ENCODE measurements at places on chromosomes 3 and 15. TPM values are rescaled to one million over a fixed set of nuclear protein-coding genes. Genes with fewer than 3 reads are reported as not detected.

Gene GHSR
- total RNA-seq = not detected

Gene SERF2
- 430 TPM for total RNA-seq

Gene STAB1
- not detected for total RNA-seq

Gene NEIL1
- 11.2 TPM for total RNA-seq

Gene NEO1
- 85.2 TPM for total RNA-seq

Gene GPR62
- 0.21 TPM for total RNA-seq

Gene RAB27A
- total RNA-seq = 3.6 TPM

Gene XIRP1
- not detected for total RNA-seq

Gene XPC
- total RNA-seq = 33.4 TPM

Gene INSYN1
- 0.17 TPM for total RNA-seq

GRCh38 chr15:77457905-77458265, 37.2 kb downstream of the HMG20A start:
- no peaks in the 10 kb centered on the region for H3K4me1 ChIP-seq
- no peak overlapping the region for H3K4me3 ChIP-seq
- no peak overlapping the region for H3K27ac ChIP-seq
- H3K27me3 ChIP-seq = no peaks in the 10 kb centered on the region
- DNase-seq = no peak
- no peaks in the 10 kb centered on the region for H3K36me3 ChIP-seq

GRCh38 chr3:34533451-34533850, 735.0 kb downstream of the PDCD6IP start:
- no peaks in the 10 kb centered on the region for H3K4me1 ChIP-seq
- no peak overlapping the region for H3K4me3 ChIP-seq
- no peak for DNase-seq
- H3K36me3 ChIP-seq = no peaks in the 10 kb centered on the region
- no peak overlapping the region for H3K27ac ChIP-seq

DNA sequence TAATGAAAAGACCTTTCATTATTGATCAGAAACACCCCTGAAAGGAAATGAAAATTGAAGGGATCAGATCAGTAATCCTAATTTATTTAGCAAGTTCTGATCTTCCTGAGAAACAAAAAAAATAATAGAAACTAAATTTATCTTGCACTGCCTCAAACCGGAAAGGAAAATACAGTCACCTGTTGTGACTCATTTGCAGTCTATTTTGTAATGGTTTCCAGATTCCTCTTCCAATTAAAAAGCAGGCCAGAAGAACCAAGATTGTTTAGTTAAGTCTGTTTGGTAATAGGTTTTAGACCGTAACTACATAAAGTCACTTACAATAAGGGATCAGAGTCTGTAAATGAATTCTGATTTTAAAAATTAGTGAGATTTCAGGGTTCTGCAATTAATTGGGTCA, 49.7 kb upstream of the ATOSA start:
- no peaks in the 10 kb centered on the region for H3K4me1 ChIP-seq
- no peak overlapping the region for H3K27ac ChIP-seq
- no peak overlapping the region for H3K4me3 ChIP-seq
- no peaks in the 10 kb centered on the region for H3K27me3 ChIP-seq

- DNase-seq = peak; percentile 77
- H3K36me3 ChIP-seq = no peaks in the 10 kb centered on the region
- H3K27ac ChIP-seq = no peak overlapping the region
- H3K27me3 ChIP-seq = no peaks in the 10 kb centered on the region
- H3K4me3 ChIP-seq = no peak overlapping the region
Observed at GRCh38 chr3:52851348-52851747, 16.5 kb upstream of the MUSTN1 start.

- H3K27ac ChIP-seq = no peak overlapping the region
- H3K27me3 ChIP-seq = no peaks in the 10 kb centered on the region
- DNase-seq = no peak
- H3K36me3 ChIP-seq = no peaks in the 10 kb centered on the region
Observed at GRCh38 chr15:89566181-89566580, 9.1 kb upstream of the TICRR start.

DNA sequence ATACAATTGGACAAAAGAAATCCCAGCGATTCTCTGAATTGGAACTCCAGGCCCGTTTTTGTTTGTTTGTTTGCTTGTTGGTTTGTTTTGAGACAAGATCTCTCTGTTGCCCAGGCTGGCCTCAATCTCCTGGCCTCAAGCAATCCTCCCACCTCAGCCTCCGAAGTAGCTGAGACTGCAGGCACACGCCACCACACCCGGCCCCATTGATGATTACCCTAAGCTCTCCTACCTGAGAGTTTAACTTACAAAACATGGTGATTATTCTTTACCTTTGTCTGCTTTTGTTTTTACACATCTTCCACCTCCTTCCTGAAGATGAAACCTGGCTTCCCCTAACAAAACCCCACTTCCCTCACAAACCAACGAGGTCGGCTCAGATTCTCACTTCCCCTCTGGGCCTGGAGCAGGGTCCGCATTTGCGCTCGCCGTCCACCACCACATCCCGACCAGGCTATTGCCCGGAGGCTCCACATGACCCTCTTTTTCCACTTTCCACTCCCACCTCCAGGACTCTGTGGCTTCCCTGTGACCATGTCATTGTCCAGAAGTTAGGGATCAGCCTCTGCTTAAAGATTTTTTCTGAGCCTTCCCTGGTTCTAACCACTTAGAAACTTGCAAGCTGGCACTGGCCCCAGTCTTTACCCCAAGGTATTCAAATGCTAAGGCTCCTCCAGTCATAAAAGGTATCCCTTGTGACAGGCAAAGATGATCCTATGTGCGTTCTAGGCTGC, 14.8 kb downstream of the KLHL6 start:
- H3K27ac ChIP-seq = no peak overlapping the region
- DNase-seq = no peak
- H3K4me3 ChIP-seq = no peak overlapping the region
- peaks cover 24% of the 10 kb centered on the region for H3K4me1 ChIP-seq

GRCh38 chr15:72205273-72205672, 7.7 kb upstream of the GRAMD2A start:
- H3K27ac ChIP-seq = no peak overlapping the region
- no peak overlapping the region for H3K4me3 ChIP-seq
- H3K36me3 ChIP-seq = peaks cover 22% of the 10 kb centered on the region
- H3K4me1 ChIP-seq = no peaks in the 10 kb centered on the region
- DNase-seq = no peak

GRCh38 chr3:113297287-113297686, 85.9 kb downstream of the BOC start:
- no peaks in the 10 kb centered on the region for H3K36me3 ChIP-seq
- H3K27me3 ChIP-seq = no peaks in the 10 kb centered on the region
- H3K4me1 ChIP-seq = peaks cover 8% of the 10 kb centered on the region

DNA sequence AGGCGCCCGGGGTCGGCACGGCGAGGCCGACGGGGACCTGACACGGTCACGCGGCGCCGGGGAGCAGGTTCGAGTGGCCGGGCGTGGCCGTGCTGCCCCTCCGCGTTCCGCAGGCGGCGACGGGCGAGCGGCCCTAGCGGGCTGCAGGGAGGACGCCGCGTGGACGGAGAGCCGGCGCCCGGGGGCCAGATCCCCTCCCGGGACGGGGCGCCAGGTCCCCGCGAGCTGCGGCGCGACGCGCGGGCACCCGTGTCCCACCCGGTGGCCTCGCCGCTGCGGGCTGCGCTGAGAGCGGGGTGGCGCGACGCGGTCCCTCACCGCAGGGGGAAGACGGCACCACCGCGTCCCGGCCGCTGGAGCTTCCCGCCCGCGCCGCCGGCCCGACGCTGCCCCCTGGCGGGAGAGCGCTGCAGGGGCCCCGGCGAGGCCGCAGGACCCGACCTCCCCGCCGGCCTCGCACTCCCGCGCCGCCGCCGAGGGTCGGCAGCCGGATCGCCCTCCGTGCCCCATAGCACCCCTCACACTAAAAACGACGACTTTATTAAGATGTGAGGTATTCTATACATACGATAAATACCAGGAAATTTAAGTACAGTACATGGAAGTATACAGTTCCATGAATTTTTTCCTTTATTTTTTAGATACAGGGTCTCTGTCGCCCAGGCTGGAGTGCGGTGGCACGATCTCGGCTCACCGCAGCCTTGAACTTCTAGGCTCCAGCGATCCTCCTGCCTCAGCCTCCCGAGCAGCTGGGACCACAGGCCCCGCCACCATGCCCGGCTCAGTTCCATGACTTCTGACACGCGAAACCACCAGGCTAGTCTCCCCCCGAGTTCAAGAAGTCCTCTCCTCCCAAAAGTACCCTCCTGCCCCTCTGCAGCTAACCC, 1.3 kb upstream of the PIGZ start:
- no peak overlapping the region for H3K27ac ChIP-seq
- H3K36me3 ChIP-seq = no peaks in the 10 kb centered on the region
- peaks cover 70% of the 10 kb centered on the region for H3K27me3 ChIP-seq
- DNase-seq = peak; percentile 86
- H3K4me1 ChIP-seq = no peaks in the 10 kb centered on the region

GRCh38 chr15:60083318-60083717, 79.2 kb downstream of the FOXB1 start:
- H3K4me1 ChIP-seq = peaks cover 1% of the 10 kb centered on the region
- no peaks in the 10 kb centered on the region for H3K27me3 ChIP-seq
- no peak overlapping the region for H3K4me3 ChIP-seq
- H3K27ac ChIP-seq = no peak overlapping the region

- no peak overlapping the region for H3K27ac ChIP-seq
- no peaks in the 10 kb centered on the region for H3K4me1 ChIP-seq
- H3K36me3 ChIP-seq = no peaks in the 10 kb centered on the region
- no peak overlapping the region for H3K4me3 ChIP-seq
Observed at GRCh38 chr3:171654809-171655208, 155.5 kb downstream of the PLD1 start.

DNA sequence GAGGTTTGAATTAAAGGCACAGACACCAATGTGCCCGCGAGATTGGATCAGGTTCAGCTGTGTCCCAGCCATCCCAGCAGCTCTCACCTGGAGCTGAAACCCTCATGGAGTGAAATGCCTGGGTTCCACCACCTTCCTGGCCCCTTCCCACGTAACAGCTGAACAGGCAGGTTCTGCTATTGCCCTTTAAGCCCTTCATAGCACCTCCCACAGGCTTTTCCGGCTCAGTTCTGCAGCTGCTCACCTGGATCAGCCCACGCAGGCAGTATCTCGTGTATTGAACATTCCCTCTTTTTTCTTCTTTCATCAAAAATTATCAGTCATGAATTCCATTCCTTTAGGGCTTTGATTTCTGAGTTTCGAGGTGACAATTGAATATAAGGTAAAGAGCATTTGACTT, 129.8 kb downstream of the SLC9A9 start:
- no peak overlapping the region for H3K27ac ChIP-seq
- DNase-seq = no peak
- H3K36me3 ChIP-seq = no peaks in the 10 kb centered on the region
- no peak overlapping the region for H3K4me3 ChIP-seq

DNA sequence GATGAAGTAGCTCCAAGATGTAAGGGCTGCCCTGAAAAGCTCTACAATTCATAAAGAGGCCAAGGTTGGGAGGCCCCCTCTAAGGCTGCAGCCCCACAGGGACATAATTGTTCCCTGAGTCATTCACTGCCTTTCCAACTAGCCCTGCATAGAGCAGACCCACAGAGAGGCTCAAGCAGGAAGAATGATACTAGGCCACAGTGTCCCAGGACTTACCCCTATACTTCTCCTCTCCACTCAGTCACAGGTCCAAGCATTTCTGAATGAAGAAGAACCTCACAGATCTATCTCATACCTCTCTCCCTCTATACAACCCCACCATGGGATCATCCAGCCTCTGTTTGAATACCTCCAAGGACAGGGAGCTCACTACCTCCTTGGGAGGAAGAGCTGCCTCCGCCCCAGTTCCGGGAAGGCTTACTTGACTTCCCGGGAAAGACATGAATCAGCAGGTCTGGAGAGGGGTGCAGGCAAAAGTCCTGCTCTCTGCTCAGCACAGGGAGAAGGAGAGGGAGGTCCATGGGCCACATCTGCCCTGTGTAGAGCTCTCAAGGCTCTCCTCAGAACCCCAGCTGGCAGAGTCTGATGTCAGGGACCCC, 6.9 kb upstream of the SKIC8 start:
- peaks cover 4% of the 10 kb centered on the region for H3K4me1 ChIP-seq
- H3K27ac ChIP-seq = no peak overlapping the region
- H3K4me3 ChIP-seq = no peak overlapping the region
- no peak for DNase-seq
- H3K36me3 ChIP-seq = no peaks in the 10 kb centered on the region

DNA sequence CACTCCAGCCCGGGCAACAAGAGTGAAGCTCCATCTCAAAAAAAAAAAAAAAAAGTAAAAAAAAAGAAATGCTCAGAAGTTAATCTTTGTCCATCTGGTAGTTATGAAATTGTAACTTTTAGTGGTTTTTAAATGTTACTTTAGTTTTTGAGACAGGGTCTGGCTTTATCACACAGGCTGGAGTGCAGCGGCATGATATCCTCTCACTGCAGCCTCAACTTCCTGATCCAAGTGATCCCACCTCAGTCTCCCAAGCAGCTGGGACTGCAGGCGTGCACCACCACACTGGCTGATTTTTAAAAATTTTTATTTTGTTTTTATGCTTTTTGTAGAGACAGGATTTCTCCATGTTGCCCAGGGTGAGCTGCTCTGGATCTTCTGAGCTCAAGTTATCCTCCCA, 1.3 kb downstream of the RNU5B-1 start:
- no peaks in the 10 kb centered on the region for H3K36me3 ChIP-seq
- H3K4me1 ChIP-seq = peaks cover 9% of the 10 kb centered on the region
- H3K27me3 ChIP-seq = no peaks in the 10 kb centered on the region
- no peak overlapping the region for H3K4me3 ChIP-seq

GRCh38 chr3:66353530-66353929, 132.7 kb downstream of the SLC25A26 start:
- no peak overlapping the region for H3K27ac ChIP-seq
- no peak overlapping the region for H3K4me3 ChIP-seq
- H3K4me1 ChIP-seq = no peaks in the 10 kb centered on the region
- H3K36me3 ChIP-seq = no peaks in the 10 kb centered on the region
- H3K27me3 ChIP-seq = no peaks in the 10 kb centered on the region
- DNase-seq = no peak

DNA sequence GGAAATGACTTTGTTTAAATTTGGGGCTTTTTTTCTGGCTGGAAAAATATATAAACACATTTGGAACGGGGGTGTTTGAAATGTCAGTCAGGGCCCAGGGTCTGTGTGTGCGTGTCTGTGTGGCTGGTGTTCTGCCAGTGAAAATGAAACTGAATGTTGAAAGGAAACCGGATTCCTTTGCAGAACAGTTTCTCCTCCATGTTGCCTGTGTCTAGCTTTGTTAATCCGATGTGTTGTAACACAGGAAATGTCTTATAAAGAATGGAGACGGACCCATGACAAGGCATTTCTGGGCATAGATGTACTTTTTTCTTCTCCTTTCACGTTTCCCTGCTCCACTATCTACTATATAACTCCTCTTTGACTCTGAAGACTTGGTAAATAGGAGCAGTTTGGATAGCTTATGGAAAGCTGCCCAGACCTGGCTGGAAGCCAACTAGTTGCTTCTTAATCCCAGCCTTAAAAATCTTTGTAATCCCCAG, 2.8 kb downstream of the SQOR start:
- no peak overlapping the region for H3K4me3 ChIP-seq
- no peak overlapping the region for H3K27ac ChIP-seq
- no peaks in the 10 kb centered on the region for H3K36me3 ChIP-seq
- peaks cover 79% of the 10 kb centered on the region for H3K27me3 ChIP-seq
- no peak for DNase-seq

DNA sequence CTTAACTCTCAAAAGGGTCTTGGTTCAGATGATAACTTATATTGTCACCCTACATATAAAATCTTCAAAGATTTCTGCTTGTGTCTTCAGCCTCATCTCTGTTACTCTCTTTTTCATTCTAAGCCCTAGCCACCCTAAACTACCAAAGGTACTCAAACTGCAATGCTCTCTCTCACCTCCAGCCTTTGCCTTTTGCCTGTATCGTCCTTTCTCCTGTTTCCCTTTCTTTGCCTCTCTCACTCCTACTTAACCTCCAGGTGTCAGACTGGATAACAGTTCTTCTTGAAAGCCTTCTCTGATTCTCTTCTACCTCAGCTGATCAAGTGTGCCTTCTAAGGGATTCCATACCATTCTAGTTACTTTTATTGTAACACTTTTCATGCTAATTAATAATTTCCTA, 149.8 kb downstream of the SERPINI1 start:
- no peaks in the 10 kb centered on the region for H3K27me3 ChIP-seq
- no peaks in the 10 kb centered on the region for H3K4me1 ChIP-seq
- no peak overlapping the region for H3K27ac ChIP-seq
- no peak for DNase-seq

All from neural progenitor cell (in vitro differentiated cells).